Stimulated activated CD8-positive, alpha-beta memory T cell treated with anti-CD3 and anti-CD28 coated beads, Interleukin-2, amount 100 ng/mL, for 48 hours (primary cell): ENCODE measurements at places on chromosomes 3 and 15.

DNA sequence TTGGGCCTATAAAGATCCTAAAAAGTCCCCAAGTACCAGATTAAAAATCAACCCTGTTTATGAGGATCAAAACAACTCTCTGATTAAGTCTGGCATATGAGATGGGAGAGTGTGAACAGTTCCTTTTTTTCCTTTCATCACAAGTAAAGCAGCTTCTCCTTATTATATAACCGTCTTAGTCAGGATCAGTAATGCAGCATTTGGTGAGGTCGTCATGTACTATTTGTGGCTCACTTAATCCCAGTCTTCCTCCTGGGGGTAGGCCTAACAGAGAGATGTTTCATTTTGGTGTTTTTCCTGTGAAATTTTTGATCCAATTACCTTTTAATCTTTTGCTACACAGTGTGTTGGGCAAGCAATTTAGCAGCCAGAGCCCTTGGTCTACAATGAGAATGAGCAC lies 333.1 kb upstream of the KCNMB2 start:
- DNase-seq: no peak

DNA sequence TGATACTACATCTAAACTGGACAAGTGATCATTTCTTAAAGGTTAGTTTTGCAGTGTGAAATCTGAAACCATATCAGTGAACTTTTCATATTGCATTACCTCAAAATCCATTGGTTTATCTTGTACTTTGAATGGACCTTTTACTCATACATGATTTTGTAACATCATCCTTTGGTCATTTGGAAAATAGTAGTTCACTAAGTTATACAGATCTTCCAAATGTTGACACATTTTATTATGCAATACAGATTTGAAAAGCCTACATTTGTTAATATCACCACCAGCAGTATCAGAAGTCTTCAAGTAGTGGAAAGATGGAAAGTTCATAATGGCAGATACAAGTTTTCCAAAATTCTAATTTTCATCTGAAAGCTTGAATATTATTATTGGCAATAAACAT lies 64.0 kb upstream of the CDV3 start:
- no peak for DNase-seq

- DNase-seq: no peak
These were observed 214.0 kb upstream of the BHLHE40 start for GRCh38 chr3:4765212-4765611.

DNA sequence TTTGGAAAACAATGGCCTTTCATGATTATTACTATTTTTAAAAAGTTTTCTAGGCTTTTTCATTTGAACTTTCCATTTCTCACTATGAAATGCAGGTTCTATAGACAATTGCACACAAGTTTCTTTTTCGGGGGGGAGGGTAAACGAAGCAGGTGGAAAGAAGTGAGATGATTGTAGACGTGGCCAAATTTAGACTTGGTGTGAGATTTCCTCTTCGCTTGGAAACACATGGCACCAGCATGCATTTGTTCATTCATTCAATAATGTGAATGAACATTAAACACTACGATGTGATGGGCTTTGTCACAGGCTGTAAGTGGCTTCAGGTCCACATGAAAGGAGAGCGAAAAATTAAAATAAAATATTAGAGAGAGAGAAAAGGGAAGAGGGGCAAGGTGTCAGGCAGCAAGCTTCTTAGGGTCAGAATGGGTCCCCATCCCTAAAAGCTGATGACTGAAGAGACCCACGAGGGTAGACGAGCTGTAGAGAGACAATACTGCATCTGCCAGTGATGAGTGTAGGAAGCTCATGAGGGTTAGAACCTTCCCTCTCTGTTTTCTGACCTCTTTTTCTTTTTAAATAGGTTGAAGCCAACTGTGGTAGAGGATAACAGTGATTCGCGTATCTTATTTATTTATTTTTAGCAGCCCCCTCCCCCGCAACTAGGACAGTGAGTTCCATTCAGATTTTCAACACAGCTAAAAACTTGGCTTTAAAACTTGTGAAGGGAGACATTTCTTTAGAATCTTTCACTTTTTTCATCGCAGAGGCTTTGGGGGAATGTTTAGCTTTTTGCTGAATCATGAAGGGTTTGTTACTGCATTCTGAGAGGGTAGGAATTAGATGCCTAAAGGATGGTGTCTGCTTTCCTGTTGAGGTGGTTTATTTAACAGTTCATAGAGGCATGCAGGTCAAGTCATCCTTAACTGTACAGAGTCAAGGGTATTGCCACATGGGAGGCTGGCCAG lies 36.2 kb downstream of the GAP43 start:
- DNase-seq: no peak

DNA sequence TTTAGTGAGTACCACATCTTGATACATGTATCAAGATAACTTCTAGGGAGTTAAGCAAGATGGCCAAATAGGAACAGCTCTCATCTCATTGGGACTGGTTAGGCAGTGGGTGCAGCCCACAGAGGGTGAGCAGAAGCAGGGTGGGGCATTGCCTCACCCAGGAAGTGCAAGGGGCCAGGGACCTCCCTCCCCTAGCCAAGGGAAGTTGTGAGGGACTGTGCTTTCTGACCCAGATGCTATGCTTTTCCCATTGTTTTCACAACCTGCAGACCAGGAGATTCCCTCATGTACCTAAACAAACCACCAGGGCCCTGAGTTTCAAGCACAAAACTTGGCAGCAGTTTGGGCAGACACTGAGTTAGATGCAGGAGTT lies 665.0 kb upstream of the CBLB start:
- no peak for DNase-seq

- no peak for DNase-seq
These were observed 2.0 kb upstream of the PAK2 start for GRCh38 chr3:196737655-196738054.

- DNase-seq: no peak
These were observed 710 bp downstream of the ABHD10 start for GRCh38 chr3:111979434-111980038.

- DNase-seq: no peak
These were observed 108.7 kb downstream of the ITPR1 start for GRCh38 chr3:4601892-4602291.

GRCh38 chr15:72379856-72380430 lies 4.1 kb upstream of the HEXA start:
- no peak for DNase-seq

GRCh38 chr3:118369892-118370491 lies 664.7 kb downstream of the IGSF11 start:
- no peak for DNase-seq

- no peak for DNase-seq
These were observed 72.2 kb upstream of the RAD18 start for GRCh38 chr3:9035473-9035872.

- DNase-seq: no peak
These were observed 33.2 kb upstream of the RGMA start for GRCh38 chr15:93121973-93122910.

DNA sequence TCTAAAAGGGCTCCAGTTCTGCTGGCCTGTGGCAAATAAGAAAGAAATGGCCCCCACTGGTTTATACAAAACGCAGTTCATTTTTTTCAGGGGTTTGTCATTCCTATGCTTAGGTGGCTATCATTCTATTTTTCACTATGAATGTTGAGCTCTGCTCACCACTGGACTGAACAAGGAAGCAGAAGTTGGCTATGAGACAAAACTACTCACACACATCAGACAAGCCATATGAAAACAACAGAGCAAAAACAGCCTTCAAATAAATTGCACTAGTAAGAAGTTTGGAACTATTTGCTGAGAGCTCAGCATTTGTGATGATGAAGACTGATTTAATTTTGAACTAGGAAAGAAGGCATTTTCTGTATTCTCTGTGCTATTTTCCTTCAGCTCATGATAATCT lies 328.5 kb downstream of the MECOM start:
- DNase-seq: no peak

GRCh38 chr15:57297163-57297593 lies 79.1 kb upstream of the CGNL1 start:
- DNase-seq: no peak

GRCh38 chr3:178272841-178273240 lies 263.4 kb upstream of the KCNMB2 start:
- DNase-seq: no peak

DNA sequence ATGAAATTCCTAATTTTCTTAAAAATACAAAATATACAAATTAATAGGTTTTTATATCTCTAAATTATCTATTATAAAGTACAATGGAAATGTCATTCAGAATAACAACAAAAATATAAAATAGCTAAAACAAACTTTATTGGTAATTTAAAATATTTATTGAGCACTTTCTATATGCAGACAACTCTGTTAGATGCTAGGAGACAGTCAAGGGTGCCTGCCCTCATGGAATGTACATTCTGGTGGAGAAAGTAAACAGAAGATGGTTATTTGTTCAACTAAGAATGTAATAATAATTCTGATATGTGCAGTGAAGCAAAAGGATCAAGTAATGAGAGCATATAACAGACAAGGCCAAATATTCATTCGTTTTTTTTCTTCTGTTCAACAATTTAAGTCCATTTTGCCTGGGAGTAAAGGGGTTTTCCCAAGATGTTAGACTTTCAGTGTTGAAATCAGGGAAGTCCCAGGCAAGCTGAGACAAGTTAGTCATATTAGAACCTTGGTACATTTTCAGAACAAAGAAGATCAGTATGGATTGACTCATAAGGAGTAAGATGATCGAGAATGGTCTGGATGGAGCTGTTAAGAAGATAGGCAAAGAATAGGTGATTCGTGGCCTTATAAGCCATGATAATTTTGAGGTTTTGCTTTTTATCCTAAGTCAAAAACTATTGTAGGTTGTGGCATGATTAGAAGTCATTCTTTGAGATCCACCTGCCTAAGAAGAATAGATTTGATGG lies 150.2 kb upstream of the MLF1 start:
- DNase-seq: no peak

GRCh38 chr15:68986322-68986721 lies 28.2 kb upstream of the NOX5 start:
- no peak for DNase-seq

- no peak for DNase-seq
These were observed 357.9 kb downstream of the RORA start for GRCh38 chr15:60871152-60871551.

GRCh38 chr15:43361313-43361903 lies 9.4 kb downstream of the ZSCAN29 start:
- no peak for DNase-seq

GRCh38 chr15:36177590-36178302 lies 401.7 kb upstream of the CDIN1 start:
- no peak for DNase-seq

DNA sequence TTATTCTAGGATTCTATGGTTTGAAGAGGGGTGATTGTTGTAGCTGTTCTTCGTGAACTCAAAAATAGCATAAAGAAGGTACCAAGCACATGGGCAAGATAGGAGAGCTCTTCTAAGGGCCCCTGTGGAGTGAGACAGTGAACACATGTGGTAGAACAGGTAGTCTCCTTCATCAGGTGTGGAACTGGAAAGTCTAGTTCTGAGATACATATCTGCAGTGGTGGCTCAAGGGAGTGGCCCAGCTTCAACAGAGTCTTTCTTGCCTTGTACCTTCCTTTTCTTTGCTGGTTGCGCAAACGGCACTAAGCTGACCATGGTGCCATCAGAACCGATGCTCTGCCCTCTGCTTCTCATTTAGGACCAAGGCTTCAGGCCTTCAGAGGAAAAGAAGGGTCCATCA lies 65.2 kb downstream of the CERS3 start:
- DNase-seq: no peak

DNA sequence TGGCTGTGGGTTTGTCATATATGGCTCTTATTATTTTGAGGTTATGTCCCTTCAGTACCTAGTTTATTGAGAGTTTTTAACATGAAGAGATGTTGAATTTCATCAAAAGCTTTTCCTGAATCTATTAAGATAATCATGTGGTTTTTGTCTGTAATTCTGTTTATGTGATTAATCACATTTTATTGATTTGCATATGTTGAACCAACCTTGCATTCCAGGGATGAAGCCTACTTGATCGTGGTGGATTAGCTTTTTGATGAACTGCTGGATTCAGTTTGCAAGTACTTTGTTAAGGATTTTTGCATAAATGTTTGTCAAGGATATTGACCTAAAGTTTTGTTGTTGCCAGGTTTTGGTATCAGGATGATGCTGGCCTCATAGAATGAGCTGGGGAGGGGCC lies 33.1 kb upstream of the IQCF2 start:
- no peak for DNase-seq

GRCh38 chr3:194877291-194878119 lies 191.8 kb downstream of the FAM43A start:
- DNase-seq: no peak

- DNase-seq: no peak
These were observed 32.2 kb downstream of the ANAPC13 start for GRCh38 chr3:134453631-134454030.

DNA sequence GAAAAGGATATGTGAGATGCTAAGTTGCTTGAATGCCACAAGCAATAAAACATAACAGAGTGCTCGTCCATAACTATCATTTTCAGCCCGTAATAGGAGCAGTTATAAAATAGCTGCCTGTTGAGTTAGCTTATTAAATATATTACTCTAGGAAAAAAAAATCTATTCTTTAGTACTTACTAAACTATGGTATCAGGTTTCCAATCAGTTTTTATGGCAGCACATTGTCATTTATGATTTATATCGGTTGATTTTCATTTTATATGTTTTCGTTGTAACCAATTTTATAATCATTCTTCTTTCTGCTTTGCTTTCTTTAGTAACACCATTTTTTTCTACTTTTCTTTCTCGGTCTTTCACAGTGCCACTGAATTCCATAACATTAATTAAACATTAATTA lies 51.9 kb downstream of the SEMA6D start:
- no peak for DNase-seq

- DNase-seq: no peak
These were observed 4.9 kb upstream of the PODXL2 start for GRCh38 chr3:127624063-127624462.

GRCh38 chr15:52804526-52805081 lies 14.5 kb upstream of the ONECUT1 start:
- no peak for DNase-seq

DNA sequence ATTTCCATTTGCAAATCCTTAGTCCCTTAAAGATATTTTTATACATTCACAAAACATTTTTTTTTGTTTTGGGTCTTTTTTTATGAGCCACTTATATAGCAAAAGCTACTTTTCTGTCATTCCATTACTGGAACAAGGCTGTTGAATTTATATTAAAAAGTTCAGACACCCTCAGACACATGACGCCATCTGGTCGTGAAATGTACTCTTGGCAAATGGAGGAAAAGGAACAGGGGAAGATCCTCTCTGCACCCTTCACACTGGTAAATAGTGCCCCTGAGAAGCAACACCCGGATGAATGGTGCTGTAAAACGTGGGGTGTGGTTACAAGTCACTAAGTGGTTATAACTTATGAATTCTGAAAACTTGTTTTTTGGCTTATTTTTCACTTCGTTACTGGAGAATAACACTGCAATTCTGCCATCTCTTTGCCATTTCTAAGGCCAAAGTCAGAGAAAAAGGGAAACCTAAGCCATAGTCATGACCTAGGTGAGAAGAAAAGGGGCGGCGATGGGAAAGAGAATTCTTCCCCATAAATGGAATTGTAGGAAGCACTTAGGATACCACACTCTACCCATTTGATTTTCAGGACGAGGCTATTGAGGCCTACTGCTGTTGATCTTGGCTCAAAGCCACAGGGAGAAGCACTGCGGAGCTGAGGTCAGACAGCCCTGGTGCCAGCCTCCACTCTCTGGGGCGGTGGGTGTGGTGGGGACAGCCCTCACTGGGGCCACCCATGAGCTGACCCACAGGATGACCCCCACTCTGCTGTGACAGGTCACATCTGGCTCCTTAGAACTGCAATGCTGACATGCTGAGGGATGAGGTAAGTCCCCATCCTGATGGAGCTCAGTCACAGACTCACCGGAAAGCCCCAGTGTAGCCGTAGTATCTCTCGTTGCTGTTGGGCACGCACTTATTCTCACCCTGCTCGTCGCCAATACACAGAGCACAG lies 21.9 kb downstream of the LTF start:
- peak; percentile 12 for DNase-seq
